Natural killer cell treated with Interleukin-12 subunit alpha and Interleukin-12 subunit beta and Interleukin-15 and Interleukin-18, amount 100 ng/mL, for 72 hours (primary cell): ENCODE measurements at places on chromosomes 3 and 15. TPM values are rescaled to one million over a fixed set of nuclear protein-coding genes. Genes with fewer than 3 reads are reported as not detected.

GRCh38 chr3:14110699-14111098 is 14.0 kb downstream of the CHCHD4 start:
- H3K27me3 ChIP-seq: no peaks in the 10 kb centered on the region
- H3K36me3 ChIP-seq: peaks cover 19% of the 10 kb centered on the region
- H3K4me3 ChIP-seq: no peak overlapping the region
- DNase-seq: no peak
- no peak overlapping the region for H3K27ac ChIP-seq

GRCh38 chr3:161691677-161692076 is 195.1 kb downstream of the OTOL1 start:
- H3K27ac ChIP-seq: no peak overlapping the region
- no peak overlapping the region for H3K4me3 ChIP-seq
- H3K27me3 ChIP-seq: no peaks in the 10 kb centered on the region
- H3K36me3 ChIP-seq: no peaks in the 10 kb centered on the region

- no peak overlapping the region for H3K27ac ChIP-seq
- no peak overlapping the region for H3K4me3 ChIP-seq
- H3K27me3 ChIP-seq: no peaks in the 10 kb centered on the region
Measured at GRCh38 chr3:355622-356021, 159.1 kb downstream of the CHL1 start.

- no peak for DNase-seq
- no peaks in the 10 kb centered on the region for H3K36me3 ChIP-seq
- no peak overlapping the region for H3K4me3 ChIP-seq
- no peaks in the 10 kb centered on the region for H3K4me1 ChIP-seq
Measured at GRCh38 chr3:139710212-139710611, 32.4 kb upstream of the NMNAT3 start.

DNA sequence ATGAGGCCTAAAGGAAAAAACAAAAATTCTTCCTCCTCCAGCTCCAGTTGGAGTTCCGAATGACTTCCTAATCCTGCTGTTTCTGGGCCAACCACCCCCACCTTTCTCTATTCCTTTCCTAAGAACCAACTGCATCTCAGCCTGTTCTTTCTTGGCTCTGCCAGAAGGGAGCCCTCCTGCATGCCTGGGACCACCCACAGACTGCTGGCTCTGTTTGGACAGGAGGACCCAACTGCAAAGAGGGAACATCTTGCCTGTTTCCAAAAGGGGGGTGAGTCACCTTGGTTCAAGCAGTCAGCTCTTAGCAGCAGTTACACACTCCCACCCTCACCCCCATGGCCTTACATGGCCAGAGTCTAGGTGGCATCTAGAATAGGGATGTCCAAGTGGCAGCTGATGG is 116.0 kb upstream of the PRICKLE2 start:
- no peaks in the 10 kb centered on the region for H3K27me3 ChIP-seq
- H3K36me3 ChIP-seq: no peaks in the 10 kb centered on the region
- no peak for DNase-seq
- no peaks in the 10 kb centered on the region for H3K4me1 ChIP-seq
- H3K27ac ChIP-seq: no peak overlapping the region

DNA sequence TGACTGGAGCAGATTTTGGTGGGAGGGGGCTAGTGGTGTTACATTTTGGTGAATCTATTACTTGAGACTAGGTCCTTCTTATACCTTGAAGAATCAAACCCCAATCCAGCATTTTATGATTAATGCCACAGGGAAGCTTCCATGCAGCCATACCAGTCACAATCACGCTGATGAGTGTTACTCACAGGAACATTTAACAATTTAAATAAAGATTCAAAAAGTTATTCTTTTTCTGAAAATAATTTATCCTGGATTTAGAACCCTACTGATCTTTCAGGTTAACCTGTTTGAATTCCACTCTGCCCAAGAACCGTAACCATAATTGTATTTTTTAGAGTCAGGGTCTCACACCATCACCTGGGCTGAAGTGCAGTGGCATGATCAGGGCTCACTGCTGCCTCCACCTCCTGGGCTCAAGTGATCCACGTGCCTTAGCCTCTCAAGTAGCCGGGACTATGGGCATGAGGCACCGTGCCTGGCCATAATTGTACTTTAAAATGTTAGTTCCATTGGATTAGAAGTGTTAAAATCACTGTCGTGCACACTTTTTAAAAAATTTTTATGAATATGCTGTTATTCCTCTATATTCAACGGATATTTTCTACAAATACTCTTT is 929 bp upstream of the MTMR10 start:
- peak overlapping the region; percentile 81 for H3K27ac ChIP-seq
- no peaks in the 10 kb centered on the region for H3K36me3 ChIP-seq
- no peak for DNase-seq
- peak overlapping the region; percentile 85 for H3K4me3 ChIP-seq
- peaks cover 21% of the 10 kb centered on the region for H3K4me1 ChIP-seq
- no peaks in the 10 kb centered on the region for H3K27me3 ChIP-seq

- no peak overlapping the region for H3K4me3 ChIP-seq
- no peaks in the 10 kb centered on the region for H3K27me3 ChIP-seq
- peak; percentile 35 for DNase-seq
- no peak overlapping the region for H3K27ac ChIP-seq
- no peaks in the 10 kb centered on the region for H3K4me1 ChIP-seq
Measured at GRCh38 chr3:141076797-141077571, 25.8 kb downstream of the SPSB4 start.

- H3K27ac ChIP-seq: peak overlapping the region; percentile 69
- DNase-seq: no peak
- H3K36me3 ChIP-seq: peaks cover 55% of the 10 kb centered on the region
- no peaks in the 10 kb centered on the region for H3K27me3 ChIP-seq
- peak overlapping the region; percentile 71 for H3K4me3 ChIP-seq
Measured at GRCh38 chr3:141542202-141542969, 55.6 kb downstream of the RASA2 start.

DNA sequence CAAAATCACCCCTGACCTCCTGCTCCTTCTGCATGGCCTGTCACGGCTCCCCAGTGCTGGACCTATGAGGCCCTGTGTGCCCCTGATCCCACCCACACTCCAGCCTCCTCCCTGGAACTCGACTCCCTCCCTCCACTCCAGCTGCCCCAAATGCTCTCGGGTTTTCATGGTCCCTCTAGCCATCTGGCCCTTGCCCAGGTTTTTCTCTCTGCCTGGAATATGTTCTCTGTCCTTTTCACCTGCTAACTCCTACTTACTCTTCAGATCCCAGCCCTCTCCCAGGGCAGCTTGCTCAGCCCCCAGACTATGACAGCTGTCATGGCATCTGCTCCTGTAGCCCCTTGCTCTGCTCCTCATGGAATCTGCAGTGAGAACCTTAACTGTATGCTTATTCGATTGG is 30.3 kb downstream of the DUSP7 start:
- no peaks in the 10 kb centered on the region for H3K4me1 ChIP-seq
- no peak overlapping the region for H3K27ac ChIP-seq
- H3K36me3 ChIP-seq: no peaks in the 10 kb centered on the region
- H3K4me3 ChIP-seq: no peak overlapping the region

DNA sequence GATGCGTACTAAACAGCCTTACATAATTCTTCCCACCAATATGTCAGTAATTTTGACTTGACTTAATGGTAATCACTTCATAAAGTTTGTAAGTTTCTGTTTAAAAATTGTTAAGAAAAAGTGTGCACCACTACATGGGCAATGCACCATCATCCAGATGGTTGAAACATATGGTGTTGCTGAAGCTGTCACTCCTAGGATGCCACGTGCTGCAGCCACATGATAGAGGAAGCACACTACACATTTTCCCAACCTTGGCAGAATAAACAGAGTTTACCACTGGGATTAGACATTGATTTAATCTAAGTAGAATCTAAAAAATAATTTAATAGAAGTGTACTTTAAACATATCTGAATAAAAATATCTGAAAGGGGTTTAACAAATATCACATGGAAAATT is 1209.9 kb downstream of the NSUN3 start:
- no peaks in the 10 kb centered on the region for H3K36me3 ChIP-seq
- no peak overlapping the region for H3K27ac ChIP-seq
- H3K4me1 ChIP-seq: no peaks in the 10 kb centered on the region
- H3K27me3 ChIP-seq: no peaks in the 10 kb centered on the region
- H3K4me3 ChIP-seq: no peak overlapping the region
- no peak for DNase-seq

GRCh38 chr15:57895291-57895690 is 170.2 kb downstream of the ALDH1A2 start:
- no peaks in the 10 kb centered on the region for H3K4me1 ChIP-seq
- H3K27me3 ChIP-seq: peaks cover 57% of the 10 kb centered on the region
- no peak overlapping the region for H3K4me3 ChIP-seq
- DNase-seq: no peak

- peaks cover 5% of the 10 kb centered on the region for H3K4me1 ChIP-seq
- peaks cover 40% of the 10 kb centered on the region for H3K27me3 ChIP-seq
- H3K36me3 ChIP-seq: no peaks in the 10 kb centered on the region
Measured at GRCh38 chr15:83444936-83445335, 2.2 kb upstream of the SH3GL3 start.

DNA sequence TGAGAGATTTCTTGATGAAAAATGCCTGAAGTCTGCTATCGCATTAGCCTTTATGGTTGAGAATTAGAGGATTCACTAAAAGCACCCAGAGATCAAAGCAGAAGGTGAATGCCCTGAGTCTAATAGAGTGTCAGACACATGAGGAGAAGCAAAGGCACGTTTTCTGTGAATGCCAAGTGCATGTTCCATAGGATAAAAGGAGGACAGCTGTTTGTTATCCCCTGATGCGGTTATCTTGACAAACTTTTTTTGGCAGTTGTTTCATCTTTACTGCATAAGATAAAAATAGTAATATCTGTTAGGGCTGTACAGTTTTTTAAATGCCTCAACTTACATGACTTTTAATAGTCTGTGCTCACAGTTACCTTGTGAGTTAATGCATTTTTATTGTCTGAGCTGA is 65.3 kb upstream of the CD96 start:
- DNase-seq: no peak
- no peak overlapping the region for H3K4me3 ChIP-seq
- peaks cover 21% of the 10 kb centered on the region for H3K27me3 ChIP-seq
- H3K27ac ChIP-seq: no peak overlapping the region

- H3K27me3 ChIP-seq: no peaks in the 10 kb centered on the region
- peaks cover 40% of the 10 kb centered on the region for H3K36me3 ChIP-seq
- DNase-seq: no peak
- peak overlapping the region; percentile 83 for H3K4me3 ChIP-seq
- H3K27ac ChIP-seq: peak overlapping the region; percentile 96
Measured at GRCh38 chr15:83164111-83164770, 43.4 kb downstream of the HDGFL3 start.

DNA sequence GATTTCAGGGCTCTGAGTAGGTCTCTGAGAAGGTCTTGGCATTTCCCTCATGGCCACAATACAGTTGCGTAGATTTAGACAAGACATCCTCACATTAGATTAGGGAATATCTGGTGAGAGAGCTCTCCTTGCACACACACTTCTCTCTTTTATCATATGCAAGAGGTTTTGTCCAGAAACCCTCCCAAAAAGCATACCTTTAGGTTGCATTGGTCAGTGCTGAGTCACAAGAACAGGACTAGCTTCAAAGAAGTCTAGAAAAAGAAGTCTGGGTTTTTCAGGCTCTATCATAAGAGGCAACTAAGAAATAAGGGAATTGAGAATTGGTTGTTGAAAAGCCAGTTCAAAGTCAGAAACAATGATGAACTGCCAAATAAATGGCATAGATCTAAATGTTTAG is 40.1 kb upstream of the MITF start:
- H3K27ac ChIP-seq: no peak overlapping the region
- H3K4me1 ChIP-seq: no peaks in the 10 kb centered on the region
- no peak overlapping the region for H3K4me3 ChIP-seq
- H3K36me3 ChIP-seq: peaks cover 8% of the 10 kb centered on the region
- DNase-seq: no peak
- H3K27me3 ChIP-seq: peaks cover 11% of the 10 kb centered on the region

- H3K36me3 ChIP-seq: no peaks in the 10 kb centered on the region
- H3K27ac ChIP-seq: no peak overlapping the region
- no peak overlapping the region for H3K4me3 ChIP-seq
- no peak for DNase-seq
- H3K4me1 ChIP-seq: no peaks in the 10 kb centered on the region
Measured at GRCh38 chr15:62903437-62903836, 139.1 kb upstream of the TPM1 start.

- H3K4me1 ChIP-seq: no peaks in the 10 kb centered on the region
- H3K27ac ChIP-seq: no peak overlapping the region
- no peak for DNase-seq
- H3K36me3 ChIP-seq: no peaks in the 10 kb centered on the region
Measured at GRCh38 chr3:190345878-190346277, 23.6 kb upstream of the CLDN1 start.

DNA sequence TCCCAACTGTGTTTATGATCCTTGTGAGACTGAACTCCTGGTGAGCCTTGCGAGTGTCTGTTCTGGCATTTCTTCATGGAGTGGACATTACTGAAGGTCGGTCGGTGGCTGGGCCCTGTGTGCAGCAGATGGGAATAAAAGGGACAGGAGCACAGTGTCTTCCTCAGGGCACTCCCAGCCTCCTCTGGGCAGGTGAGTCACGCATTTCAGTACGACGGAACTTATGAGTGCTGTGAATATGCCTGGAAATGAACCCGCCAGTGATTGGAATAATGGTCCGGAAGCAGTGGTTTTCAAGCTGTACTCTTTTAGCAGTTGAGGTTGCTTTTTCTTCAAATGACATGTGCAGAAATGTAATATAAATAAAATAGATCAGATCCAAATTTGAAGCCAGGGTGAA is 55.1 kb downstream of the LARS2 start:
- H3K27ac ChIP-seq: peak overlapping the region; percentile 56
- H3K4me3 ChIP-seq: no peak overlapping the region
- H3K27me3 ChIP-seq: no peaks in the 10 kb centered on the region
- no peak for DNase-seq

DNA sequence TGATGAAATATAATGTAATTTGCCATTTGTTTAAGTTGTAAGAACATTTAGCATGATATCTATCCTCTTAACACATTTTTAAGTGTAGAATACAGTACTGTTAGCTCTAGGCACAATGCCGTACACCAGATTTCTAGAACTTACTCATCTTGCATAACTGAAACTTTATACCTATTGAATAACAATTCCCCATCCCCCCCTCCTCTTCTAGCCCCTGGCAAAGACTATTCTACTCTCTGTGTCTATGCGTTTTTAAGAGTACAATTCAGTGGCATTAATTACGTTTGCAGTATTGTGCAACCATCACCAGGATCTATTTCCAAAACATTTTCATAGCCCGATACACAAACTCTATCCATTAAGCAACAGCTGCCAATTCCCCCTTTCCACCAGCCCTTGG is 261.7 kb downstream of the PLOD2 start:
- no peak overlapping the region for H3K27ac ChIP-seq
- DNase-seq: no peak
- H3K4me3 ChIP-seq: no peak overlapping the region

The FBXO40 gene
- not detected for total RNA-seq

The TM4SF18 gene
- not detected for total RNA-seq

The SLC22A13 gene
- total RNA-seq: 1.3 TPM

The PDZRN3 gene
- total RNA-seq: not detected

The HERC2 gene
- 95.8 TPM for total RNA-seq

The OR5K2 gene
- total RNA-seq: not detected

The STIMATE gene
- 31.1 TPM for total RNA-seq

The TTC21A gene
- 1.8 TPM for total RNA-seq

The EBLN2 gene
- total RNA-seq: 15.5 TPM
